ENCODE measurements at places on chromosomes 7 and 10.
A peak's percentile ranks its signal among the peaks of the same experiment; 100 is the strongest.

DNA sequence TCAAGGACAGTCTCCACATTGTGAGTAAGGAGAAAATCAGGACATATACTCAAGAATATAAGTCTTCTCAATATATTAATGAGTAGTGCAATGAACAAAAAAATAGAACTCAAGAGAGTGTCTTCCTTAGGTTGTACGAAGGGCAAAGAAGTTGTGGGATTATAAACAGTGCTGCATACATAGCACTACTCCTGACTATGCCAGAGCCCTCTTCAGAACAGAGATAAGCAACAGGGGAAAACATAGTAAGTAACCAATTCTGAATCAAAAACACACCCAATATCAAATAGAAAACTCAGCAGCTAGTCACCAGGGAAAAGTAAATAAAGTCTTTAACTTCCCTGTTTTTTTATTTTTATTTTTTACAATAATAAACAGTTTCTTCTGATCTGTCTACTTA is 10.6 kb downstream of the ARHGAP21 start:
- DNase-seq, result no peak

GRCh38 chr10:127415116-127415515 is 134.0 kb upstream of the NPS start:
- DNase-seq, result no peak

GRCh38 chr10:122236690-122237306 is 34.3 kb upstream of the BTBD16 start:
- DNase-seq, result no peak

- DNase-seq, result peak; percentile 61
Measured at GRCh38 chr10:89301232-89301631, 614 bp upstream of the IFIT2 start.

DNA sequence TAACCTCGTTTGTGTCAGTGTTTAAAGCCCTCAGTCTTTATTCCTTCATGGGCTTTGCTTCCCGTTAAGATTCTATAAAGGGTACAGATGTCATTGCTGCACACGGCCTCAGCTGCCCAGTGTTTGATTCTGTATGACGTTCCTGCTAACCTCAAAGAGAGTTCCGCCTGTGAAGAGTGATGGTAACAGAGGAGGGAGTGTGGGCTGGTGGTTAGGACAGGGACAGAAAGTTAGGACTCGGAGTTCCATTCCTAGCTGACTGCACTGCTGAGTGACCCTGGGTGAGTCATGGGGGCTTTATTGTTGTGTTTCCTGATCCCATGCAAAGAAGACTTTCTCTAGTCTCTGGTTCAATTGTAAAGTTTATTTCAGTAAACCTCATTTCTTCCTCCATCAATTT is 227.1 kb downstream of the DYNC1I1 start:
- no peak for DNase-seq

DNA sequence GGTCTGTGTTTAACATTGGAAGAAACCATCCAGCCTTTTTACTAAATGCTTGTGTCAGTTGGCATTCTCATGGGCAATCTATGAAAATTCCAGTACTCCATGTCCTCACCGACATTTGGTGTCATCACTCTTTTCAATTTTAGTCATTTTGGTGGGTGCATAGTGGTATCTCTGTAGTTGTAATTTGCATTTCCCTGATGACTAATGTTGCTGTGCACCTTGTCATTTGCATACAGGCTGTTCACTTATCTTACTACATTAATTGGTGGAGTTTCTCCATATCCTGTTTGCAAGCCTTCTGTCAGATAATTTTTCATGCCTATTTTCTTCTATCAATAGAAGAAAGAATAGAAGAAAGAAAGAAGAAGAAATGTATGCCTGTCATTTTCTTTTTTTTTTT is 73.7 kb downstream of the PLPP4 start:
- DNase-seq, result no peak

DNA sequence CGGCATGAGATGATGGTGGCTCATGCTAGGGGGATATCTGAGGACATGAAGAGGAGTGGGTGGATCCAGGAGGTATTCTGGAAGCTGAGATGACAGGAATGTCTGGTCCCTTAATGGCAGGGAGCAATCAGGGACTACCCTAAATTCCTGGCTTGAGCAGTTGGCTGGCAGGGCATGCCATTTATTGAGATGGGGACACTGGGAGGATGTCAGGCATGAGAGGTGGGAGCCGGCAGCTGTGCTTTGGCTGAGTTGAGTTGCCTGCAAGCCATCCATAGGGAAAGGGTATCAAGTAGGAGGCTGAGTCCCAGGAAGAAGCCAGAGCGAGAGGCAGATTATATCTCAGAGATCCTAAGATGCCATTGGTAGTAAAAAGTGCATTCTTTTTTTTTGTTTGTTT is 69.6 kb downstream of the COL26A1 start:
- no peak for DNase-seq

DNA sequence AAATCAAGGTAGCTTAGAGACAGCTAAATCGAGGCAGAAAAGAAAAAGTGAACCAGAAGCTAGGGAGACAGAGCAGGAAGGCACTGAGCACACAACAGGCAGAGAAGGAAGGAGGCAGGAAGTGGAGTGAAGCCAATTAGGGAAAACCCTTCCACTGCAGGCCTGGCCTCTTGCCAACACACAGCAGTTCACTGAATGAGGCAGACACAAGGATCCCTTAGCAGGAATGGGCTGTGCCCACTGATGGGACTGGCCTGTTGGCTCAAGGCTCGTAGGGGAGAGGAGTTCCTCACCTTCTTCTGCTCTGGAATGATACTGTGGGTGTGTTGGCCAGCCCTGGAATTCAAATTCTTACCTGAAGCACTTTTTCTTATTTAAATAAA is 220.3 kb upstream of the STK17A start:
- DNase-seq, result no peak

DNA sequence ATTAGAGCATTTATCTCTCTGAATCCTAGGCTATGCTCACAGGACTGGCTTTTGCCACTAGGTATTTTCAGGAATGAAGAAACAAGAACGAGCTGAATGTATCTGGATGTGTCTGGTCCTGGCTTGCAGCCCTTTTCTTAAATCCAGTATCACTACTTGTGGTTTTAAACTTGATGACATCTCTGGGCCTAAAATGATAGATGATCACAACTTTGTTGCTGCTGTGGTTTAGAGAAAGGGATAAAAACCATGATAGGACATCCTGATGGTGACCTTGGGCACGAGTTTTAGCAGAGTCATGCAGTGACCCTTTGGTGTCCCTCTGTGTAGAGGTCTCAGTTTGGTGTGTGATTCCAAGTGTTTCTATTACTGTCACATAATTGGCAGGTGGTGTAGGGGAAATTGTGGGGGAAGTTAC is 31.7 kb upstream of the SEMA3C start:
- DNase-seq, result no peak
